Endodermal cell (in vitro differentiated cells): ENCODE measurements at places on chromosomes 5 and 9. TPM values are rescaled to one million over a fixed set of nuclear protein-coding genes. Genes with fewer than 3 reads are reported as not detected.

The SPEF2 gene
- 3.9 to 5.3 TPM (median 4.0 TPM) in 3 replicates for total RNA-seq

DNA sequence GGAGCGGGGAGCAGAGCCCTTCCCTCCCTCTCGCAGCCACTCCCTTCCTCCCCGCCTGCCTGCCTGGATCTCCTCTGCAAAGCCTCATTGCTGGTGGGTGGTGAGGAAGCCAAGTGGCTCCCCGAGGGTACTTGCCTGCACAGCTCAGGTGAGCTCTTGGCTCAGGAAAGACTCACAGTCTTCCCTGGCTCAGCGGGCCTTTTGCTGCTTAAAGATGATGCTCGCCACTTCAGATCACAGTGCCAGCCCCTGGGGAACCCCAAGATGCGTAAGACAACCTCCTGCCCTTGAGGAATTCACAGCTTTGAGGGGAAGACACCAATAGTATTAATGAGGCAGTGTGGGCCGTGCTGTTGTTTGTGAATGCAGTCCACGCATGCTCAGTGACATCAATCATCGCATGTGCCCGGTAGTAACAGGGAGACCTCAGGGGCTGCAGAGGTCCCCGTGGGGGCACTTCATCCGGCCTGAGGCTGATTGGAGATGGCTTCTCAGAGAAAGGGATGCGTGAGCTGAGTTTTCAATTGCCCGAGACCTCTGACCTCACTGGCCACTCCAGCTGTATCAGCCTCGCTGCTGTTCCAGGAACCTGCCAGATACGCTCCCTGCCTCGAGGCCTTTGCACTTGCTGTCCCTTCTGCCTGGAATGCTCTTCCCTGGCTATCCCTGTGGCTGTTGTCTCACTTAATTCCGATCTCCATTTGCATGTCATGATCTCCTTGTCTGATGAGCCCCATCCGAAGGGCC lies 36.8 kb downstream of the ERGIC1 start:
- DNase-seq: no peak

DNA sequence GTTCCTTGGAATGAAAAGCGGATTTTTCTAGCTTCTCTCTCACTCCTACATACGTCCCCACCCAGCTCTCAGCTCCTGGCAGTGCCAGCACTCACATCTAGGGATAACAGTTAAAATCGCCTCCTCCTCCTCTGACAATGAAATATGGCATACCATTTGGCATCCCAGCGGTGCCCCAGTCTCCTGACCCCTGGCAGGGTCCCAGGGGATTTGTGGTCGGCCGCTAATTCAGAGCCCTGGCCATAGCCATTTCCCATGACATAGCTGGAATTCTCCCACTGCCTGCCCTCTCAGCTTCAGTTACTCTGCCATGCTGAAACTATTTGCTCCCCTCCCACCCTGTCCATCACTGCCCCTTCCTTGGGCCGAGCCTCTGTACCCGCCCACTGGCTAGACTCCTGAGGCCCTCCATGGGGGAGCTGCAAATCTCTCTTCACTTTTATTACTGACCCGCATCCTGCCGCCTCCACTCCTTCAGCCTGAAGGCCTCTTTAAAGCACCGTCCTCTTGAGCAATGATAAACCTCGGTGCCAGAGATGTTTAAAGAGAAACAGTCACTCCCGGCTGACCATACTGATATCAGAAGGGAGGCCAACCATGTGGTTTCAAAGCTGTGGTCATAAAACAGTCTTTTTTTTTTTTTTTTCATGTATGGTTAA lies 139.8 kb downstream of the SLIT3 start:
- DNase-seq: peak; percentile 74

DNA sequence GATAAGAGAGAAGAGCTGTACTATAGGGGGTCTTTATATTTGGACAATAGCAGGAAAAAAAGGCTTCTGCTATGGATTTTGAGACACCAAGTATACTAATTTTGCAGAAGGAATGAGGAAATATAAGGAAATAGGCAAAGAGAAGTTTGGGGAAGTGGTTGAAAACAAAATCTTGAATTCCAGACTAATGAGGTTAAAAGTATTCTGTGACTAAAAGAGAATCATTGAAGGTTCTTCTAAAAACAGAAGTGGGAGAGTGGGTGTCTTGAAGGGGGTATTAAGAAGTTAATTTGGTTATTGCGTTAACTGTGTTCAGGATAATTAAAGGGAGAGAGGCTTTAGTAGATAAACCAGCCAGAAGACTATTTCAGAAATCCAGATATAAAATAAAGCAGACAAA lies 148.7 kb downstream of the RFK start:
- no peak for DNase-seq

- no peak for DNase-seq
Measured at GRCh38 chr5:115450741-115451140, 93.8 kb downstream of the FEM1C start.

GRCh38 chr5:170571875-170572852 lies 68.3 kb downstream of the KCNIP1 start:
- DNase-seq: no peak

DNA sequence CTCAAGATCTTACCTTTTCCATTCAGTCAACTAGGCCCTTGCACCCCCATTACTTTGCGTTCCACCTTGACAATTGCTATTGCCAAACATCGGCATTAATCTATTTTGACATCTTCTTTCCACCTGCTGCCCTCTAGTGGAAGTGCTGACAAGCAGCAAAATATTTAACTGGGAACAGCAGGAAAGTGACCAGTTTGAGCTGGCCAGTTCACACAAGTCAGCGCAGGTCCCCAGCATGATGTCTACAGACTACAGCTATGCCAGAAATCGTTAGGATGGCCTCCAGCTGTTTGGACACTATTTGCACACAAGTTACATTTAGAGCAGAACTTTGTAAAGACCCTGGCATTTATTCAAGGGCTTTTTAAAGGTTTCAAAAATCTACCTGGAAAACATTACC lies 160.1 kb downstream of the GHR start:
- peak; percentile 85 for DNase-seq
